ENCODE measurements at places on chromosomes 13 and 19. TPM values are rescaled to one million over a fixed set of nuclear protein-coding genes. Genes with fewer than 3 reads are reported as not detected.

The CLEC11A gene
- 35.2 TPM for total RNA-seq

The KIR3DL3 gene
- not detected for total RNA-seq

The MATK gene
- 0.62 TPM for total RNA-seq

The CD177 gene
- 0.09 TPM for total RNA-seq

The FAAP24 gene
- 1.2 TPM for total RNA-seq

The KLHL1 gene
- total RNA-seq, result 0.09 TPM

Measured in muscle of leg (tissue), 16 donors.